Karpas-422 (cell line): ENCODE measurements at places on chromosomes 2 and 18. TPM values are rescaled to one million over a fixed set of nuclear protein-coding genes. Genes with fewer than 3 reads are reported as not detected.

DNA sequence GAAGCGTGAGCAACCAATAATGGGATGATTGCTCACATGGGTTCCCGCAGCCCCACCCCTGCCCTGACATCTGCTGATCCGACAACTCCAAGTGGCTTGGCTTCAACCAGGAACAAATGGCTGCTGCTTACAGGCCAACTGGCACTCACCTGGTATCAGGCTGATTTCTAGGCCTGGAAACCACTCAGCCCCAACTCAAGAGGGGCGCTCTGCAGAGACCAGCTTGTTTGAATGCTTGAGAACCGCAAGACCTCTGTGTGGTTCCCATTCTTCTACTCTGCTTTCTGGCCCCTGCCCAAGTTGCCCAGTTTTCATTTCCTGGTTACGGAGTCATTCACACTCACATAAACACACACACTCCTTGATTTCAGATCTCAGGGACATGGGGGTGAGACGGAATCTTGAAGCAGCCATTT lies 52.0 kb downstream of the TNP1 start:
- no peak overlapping the region for H3K4me3 ChIP-seq
- no peaks in the 10 kb centered on the region for H3K4me1 ChIP-seq
- H3K36me3 ChIP-seq = no peaks in the 10 kb centered on the region
- no peaks in the 10 kb centered on the region for H3K27me3 ChIP-seq

DNA sequence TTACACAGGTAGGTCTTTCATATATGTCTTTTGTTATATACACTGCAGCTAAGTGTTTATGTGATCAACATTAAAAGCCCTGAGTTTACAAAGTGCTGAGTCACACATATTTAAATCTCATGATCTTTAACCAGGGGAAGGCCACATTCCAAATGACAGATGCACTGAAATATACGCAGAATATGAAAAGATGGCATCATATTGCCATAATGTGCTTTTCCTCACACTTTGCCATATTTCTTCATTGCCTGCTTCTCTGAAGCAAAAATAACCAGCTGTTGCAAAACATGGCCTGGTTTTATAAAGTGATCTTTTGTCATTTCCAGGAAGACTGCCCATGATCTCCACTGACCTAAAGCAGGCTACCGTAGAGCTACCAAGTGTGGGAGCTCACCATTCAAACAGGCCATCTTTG lies 93.5 kb upstream of the MAPRE2 start:
- H3K27ac ChIP-seq = no peak overlapping the region
- DNase-seq = no peak
- H3K36me3 ChIP-seq = no peaks in the 10 kb centered on the region
- no peaks in the 10 kb centered on the region for H3K4me1 ChIP-seq
- H3K4me3 ChIP-seq = no peak overlapping the region

DNA sequence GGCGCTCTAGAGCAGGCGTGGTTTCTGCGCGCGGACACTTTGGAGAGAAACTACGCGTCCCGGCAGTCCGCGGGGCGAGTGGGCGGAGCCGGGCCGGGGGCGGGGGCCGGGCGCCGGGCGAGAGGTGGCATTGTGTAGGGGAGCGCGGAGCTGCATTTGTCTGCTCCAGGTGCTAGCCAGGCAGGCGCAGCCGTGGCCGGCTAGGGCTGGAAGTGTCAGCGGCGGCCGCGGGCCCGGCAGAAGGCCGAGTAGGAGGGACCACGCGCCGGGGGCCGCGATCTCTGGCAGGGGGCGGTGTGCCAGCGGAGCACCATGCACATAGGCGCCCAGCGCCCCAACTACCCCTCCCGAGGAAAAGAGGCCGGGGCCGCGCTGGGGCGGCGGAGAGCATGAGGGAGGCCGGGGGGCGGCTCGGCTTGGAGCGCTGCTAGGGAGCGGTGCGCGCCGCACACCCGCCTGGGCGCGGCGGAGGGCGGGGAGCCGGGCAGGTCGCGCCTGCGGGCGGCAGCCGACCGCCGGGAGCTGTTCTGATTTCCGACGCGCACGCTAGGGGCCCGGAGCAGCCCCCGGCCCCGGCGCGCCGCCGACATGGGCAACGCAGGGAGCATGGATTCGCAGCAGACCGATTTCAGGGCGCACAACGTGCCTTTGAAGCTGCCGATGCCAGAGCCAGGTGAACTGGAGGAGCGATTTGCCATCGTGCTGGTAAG lies at the start of gene FMNL2:
TSS of gene FMNL2 (plus strand) at position 159 of the 710 bp plus-strand sequence.
- H3K36me3 ChIP-seq = no peaks in the 10 kb centered on the region
- H3K27ac ChIP-seq = no peak within 1 kb of the TSS
- H3K27me3 ChIP-seq = no peaks in the 10 kb centered on the region
- H3K4me3 ChIP-seq = peak within 1 kb of the TSS; percentile 78
- peak; percentile 89 for DNase-seq
- H3K4me1 ChIP-seq = peaks cover 15% of the 10 kb centered on the region

DNA sequence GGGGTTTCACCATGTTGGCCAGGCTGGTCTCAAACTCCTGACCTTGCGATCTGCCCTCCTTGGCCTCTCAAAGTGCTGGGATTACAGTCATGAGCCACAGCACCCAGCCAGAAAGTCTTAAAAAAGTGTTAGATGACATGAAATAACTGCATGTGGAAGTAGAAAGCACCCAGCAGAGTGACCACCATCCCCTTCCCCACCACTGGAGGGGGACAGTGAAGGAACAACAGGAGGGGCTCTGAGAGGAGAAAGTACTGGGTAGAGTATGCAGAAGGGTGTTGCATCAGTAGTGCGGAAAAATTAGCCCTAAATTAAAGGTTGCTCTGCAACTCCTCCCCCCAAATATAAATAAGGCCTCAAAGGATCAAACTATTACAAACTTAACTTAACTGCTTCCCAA lies 230.5 kb downstream of the ZNF521 start:
- no peak overlapping the region for H3K27ac ChIP-seq
- no peak overlapping the region for H3K4me3 ChIP-seq
- no peak for DNase-seq
- H3K36me3 ChIP-seq = no peaks in the 10 kb centered on the region

GRCh38 chr18:34358923-34359322 lies 134.2 kb upstream of the NOL4 start:
- H3K27ac ChIP-seq = no peak overlapping the region
- H3K36me3 ChIP-seq = no peaks in the 10 kb centered on the region
- DNase-seq = no peak

- H3K36me3 ChIP-seq = no peaks in the 10 kb centered on the region
- no peaks in the 10 kb centered on the region for H3K27me3 ChIP-seq
- H3K4me1 ChIP-seq = no peaks in the 10 kb centered on the region
- H3K27ac ChIP-seq = no peak overlapping the region
- no peak for DNase-seq
These were observed 146.3 kb downstream of the TDRD15 start for GRCh38 chr2:21270083-21270491.

- H3K4me3 ChIP-seq = no peak overlapping the region
- no peaks in the 10 kb centered on the region for H3K36me3 ChIP-seq
- H3K4me1 ChIP-seq = no peaks in the 10 kb centered on the region
These were observed 251.9 kb downstream of the TTC32 start for GRCh38 chr2:19649785-19650380.

DNA sequence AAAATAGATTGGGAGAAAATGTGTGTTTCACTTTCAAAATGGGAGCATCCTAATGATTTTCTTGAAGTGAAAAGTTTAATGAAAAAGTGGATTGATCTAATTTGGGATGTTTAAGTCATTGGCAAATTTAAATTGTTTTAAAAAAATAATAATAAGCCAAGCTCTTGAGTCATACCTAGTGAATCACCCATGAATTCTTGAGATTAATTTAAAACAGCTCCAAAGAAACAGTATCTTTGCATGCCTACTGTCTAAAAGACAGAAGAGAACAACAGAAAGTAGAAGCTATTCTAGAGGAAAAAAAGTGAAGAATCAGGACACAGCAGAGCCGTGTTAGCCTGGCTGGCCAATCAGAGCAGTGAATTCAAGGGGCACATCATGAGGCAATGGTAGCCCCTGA lies 7.7 kb downstream of the ACVR1C start:
- H3K4me3 ChIP-seq = no peak overlapping the region
- no peak for DNase-seq
- no peaks in the 10 kb centered on the region for H3K4me1 ChIP-seq
- H3K27me3 ChIP-seq = no peaks in the 10 kb centered on the region
- no peak overlapping the region for H3K27ac ChIP-seq

DNA sequence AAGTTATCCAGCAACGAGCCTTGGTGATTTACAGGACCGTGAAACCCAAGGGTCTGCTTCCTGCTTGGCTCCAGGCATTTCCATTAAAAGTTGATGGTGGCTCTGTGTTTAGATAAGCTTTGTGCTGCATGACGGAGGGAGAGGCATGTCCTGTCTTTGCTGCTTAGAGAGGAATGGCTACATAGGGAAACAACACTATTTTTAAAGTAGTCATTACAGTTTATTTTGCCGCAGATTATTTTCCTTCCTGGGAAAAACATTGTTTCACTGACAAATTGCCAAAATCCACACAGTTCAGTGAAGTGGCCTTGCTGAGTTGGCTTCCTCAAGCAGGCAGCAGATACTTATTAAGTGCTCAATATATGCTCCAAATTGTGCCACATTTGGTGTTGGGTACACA lies 98.5 kb downstream of the THSD7B start:
- H3K27me3 ChIP-seq = no peaks in the 10 kb centered on the region
- no peak for DNase-seq

- H3K4me3 ChIP-seq = peak overlapping the region; percentile 56
- peak overlapping the region; percentile 74 for H3K27ac ChIP-seq
- no peaks in the 10 kb centered on the region for H3K27me3 ChIP-seq
- peaks cover 44% of the 10 kb centered on the region for H3K4me1 ChIP-seq
- H3K36me3 ChIP-seq = no peaks in the 10 kb centered on the region
These were observed 154.8 kb downstream of the TGIF1 start for GRCh38 chr18:3604498-3605408.

DNA sequence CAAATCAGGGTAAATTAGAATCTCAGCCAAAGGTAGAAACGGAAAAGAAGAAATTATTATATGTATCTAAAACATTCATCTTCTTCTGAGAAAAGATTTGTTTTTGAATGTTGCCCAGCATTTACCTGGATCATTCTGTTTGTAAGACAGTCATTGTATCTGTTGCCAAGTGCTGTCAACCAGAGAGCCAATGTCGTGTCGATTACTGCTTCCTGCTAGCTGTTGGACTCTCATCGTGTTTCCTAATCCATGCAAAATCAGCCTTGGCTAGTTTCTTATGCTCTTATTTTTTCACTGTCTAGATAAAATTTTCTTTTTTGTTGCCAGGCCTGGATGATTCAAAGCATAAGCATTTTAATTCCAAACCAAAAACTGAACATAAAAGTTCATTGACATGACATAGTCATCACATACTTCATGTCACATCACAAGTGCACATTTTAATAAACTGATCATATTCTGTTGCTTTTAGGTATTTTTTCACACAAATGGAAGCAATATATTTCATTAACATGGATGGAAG lies 202.3 kb downstream of the KCNH7 start:
- H3K4me1 ChIP-seq = no peaks in the 10 kb centered on the region
- no peak overlapping the region for H3K27ac ChIP-seq
- no peak for DNase-seq
- H3K36me3 ChIP-seq = no peaks in the 10 kb centered on the region
- no peaks in the 10 kb centered on the region for H3K27me3 ChIP-seq

GRCh38 chr2:63617366-63617765 lies 28.6 kb downstream of the MDH1 start:
- no peak overlapping the region for H3K4me3 ChIP-seq
- no peak overlapping the region for H3K27ac ChIP-seq
- H3K27me3 ChIP-seq = no peaks in the 10 kb centered on the region
- H3K4me1 ChIP-seq = no peaks in the 10 kb centered on the region
- H3K36me3 ChIP-seq = no peaks in the 10 kb centered on the region

DNA sequence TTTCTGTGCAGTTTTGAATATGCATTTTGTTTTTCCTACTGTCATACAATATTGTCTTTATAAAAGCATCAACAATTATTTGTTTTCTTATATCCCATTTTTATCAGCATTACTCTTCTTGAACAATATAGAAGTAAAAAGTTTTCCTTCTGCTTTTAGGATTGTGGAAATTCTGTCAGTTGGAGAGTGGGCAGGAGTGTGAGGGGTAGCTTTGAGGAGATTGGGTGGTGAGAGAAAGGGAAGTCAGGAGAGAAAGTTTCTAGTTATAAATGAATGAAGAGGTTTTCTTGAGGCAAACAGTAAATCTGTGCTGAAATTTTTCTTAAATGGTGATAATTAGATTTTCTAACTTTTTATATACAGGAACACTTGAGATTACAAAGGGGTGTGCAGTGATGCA lies 151.7 kb upstream of the NOSTRIN start:
- no peak overlapping the region for H3K27ac ChIP-seq
- H3K4me3 ChIP-seq = no peak overlapping the region
- H3K36me3 ChIP-seq = no peaks in the 10 kb centered on the region

GRCh38 chr18:61530681-61531080 lies 197.5 kb downstream of the CDH20 start:
- H3K27me3 ChIP-seq = no peaks in the 10 kb centered on the region
- H3K4me3 ChIP-seq = no peak overlapping the region
- no peak for DNase-seq
- H3K27ac ChIP-seq = no peak overlapping the region

DNA sequence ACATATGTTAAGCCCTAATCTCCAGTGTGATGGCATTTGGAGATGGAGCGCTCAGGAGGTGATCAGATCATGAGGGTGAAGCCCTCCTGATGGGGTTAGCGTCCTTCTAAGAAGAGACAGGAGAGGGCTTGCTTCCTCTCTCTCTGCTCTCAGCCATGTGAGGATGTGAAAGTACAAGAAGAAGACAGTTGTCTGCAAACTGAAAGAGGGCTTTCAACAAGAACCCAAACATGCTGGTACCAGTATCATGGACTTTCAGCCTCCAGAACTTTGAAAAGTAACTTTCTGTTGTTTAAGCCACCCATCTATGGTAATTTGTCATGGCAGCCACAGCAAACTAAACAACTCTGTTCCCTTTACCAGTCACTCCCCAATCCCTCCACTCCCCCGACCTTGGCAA lies 47.4 kb downstream of the CACNB4 start:
- H3K4me1 ChIP-seq = no peaks in the 10 kb centered on the region
- no peak overlapping the region for H3K4me3 ChIP-seq
- DNase-seq = no peak
- H3K27me3 ChIP-seq = no peaks in the 10 kb centered on the region
- no peak overlapping the region for H3K27ac ChIP-seq

- no peak overlapping the region for H3K27ac ChIP-seq
- H3K27me3 ChIP-seq = no peaks in the 10 kb centered on the region
- DNase-seq = no peak
- H3K36me3 ChIP-seq = no peaks in the 10 kb centered on the region
These were observed 68.4 kb upstream of the MFF start for GRCh38 chr2:227256605-227257004.

DNA sequence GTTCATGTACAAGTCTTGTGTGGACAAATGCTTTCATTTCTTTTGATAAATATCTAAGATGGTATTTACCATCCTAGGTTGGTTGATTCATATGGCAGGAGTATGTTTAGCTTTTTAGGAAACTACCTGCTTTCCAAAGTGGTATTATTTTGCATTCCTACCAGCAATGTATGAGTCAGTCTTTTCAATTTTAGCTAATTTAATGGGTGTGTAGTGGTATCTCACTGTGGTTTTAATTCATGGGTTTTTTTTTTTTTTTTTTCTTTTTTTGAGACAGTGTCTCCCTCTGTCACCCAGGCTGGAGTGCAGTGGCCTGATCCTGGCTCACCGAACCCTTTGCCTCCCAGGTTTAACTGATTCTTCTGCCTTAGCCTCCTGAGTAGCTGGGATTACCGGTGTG lies 4.2 kb downstream of the ZNF512 start:
- peaks cover 25% of the 10 kb centered on the region for H3K36me3 ChIP-seq
- no peak overlapping the region for H3K4me3 ChIP-seq
- no peaks in the 10 kb centered on the region for H3K27me3 ChIP-seq
- DNase-seq = no peak
- peaks cover 19% of the 10 kb centered on the region for H3K4me1 ChIP-seq

The DOCK10 gene
- total RNA-seq = 0.15 and 0.76 TPM in 2 replicates

The FRZB gene
- not detected in 2 replicates for total RNA-seq

The PROKR1 gene
- not detected in 2 replicates for total RNA-seq

The LYPD1 gene
- total RNA-seq = 0.29 TPM in 1 of 2 replicates, not detected in the other

The NOL4 gene
- total RNA-seq = 6.5 and 18.5 TPM in 2 replicates

The C2orf66 gene
- not detected in 2 replicates for total RNA-seq

The SCTR gene
- not detected in 2 replicates for total RNA-seq

The UGT1A5 gene
- not detected in 2 replicates for total RNA-seq

The PUM2 gene
- 60.1 and 80.3 TPM in 2 replicates for total RNA-seq
